ENCODE measurements at places on chromosomes 2 and 18.

DNA sequence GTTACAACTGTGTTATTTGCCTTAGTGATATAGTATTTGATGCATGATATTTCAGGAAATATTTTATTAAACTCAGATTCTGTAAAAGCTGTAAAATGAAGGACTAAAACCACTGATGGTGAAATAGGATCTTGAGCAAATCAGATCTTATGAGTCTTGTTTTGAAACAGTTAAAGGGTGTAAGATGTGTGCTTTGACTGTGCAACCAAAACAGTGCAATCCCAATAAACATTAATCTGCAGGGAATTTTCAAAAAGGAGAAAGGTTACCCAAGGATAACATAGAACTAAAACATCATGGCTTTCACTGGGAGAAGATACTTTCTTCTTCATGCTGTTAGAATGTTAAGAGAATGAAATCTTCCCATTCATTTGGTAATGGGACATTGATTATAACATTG lies 378.7 kb downstream of the PARD3B start:
- no peak for DNase-seq

- DNase-seq, result no peak
Measured at GRCh38 chr18:10953672-10954071, 195.7 kb downstream of the PIEZO2 start.

GRCh38 chr2:230459216-230459615 lies 43.2 kb downstream of the SP100 start:
- DNase-seq, result no peak

DNA sequence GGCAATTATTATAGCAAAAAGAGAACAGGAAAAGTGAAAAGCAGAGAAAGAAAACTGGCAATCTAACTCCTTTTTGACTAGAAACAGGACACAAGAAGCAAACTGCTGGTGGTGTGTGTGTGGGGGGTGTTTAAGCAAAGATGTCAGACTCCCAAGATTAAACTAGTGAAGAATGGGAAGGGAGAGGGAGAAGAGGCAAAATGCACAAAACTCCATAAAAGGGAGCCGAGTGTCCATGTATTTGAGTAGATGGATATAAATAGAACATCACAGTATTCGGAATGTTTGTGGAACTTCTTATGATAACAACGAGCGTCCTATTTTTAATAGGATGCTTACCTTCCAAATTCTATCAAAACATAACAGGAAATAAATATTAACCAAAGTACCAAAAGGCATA lies 179.8 kb upstream of the TRIB2 start:
- no peak for DNase-seq

DNA sequence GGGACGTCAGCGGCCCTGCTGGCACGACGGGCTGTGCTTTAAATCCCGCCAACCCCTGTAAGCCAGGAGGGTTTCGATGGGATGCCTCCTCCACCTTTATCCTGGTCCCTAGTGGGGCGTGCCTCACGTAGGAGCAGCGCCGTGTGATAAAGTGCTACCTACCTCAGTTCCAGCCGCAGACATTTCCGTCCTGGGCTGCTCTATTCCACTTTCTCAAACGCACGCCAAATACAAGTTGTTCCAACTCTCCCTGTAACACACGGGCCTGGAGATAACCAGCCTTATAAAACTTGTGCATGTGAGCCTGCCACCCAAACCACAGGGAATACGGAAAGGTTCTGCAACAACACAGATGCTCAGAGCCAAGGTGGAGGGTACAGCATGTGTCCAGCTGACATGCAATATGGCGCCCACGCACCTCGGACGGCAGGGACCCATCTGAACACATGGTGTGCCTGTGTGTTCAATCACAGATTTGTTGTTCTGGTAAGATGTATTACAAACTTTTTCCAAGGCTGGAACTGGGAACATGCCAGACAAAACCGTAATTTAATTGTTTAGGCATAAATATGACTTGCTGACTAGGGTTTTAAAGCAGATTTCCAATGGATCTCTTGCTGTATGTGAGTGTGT lies 47.7 kb downstream of the ZNF516 start:
- DNase-seq, result no peak

GRCh38 chr18:23900994-23901393 lies 113.6 kb upstream of the TTC39C start:
- no peak for DNase-seq

GRCh38 chr2:69490486-69490885 lies 53.3 kb upstream of the NFU1 start:
- peak; percentile 33 for DNase-seq

DNA sequence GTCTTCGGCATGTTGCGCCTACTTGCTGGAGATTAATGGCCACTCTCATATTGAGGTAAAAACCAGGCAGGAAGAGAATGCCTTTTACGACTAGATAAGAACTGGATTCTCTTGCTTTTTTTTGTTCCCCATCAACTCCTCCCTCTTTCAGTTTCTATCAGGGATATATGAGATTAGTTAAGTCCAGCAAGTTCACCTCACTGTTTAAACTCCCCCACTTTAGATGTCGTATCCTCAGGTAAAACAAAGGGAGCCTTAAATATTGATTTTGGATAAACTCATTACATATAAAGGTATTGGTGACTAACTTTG lies 98.4 kb downstream of the PLEKHM3 start:
- DNase-seq, result no peak

GRCh38 chr2:127122361-127123027 lies 15.5 kb upstream of the BIN1 start:
- no peak for DNase-seq
